ENCODE measurements at places on chromosomes 7 and 10.

- H3K36me3 ChIP-seq, result no peaks in the 10 kb centered on the region
- H3K27me3 ChIP-seq, result no peaks in the 10 kb centered on the region
- DNase-seq, result no peak
- H3K4me3 ChIP-seq, result no peak overlapping the region
Measured at GRCh38 chr10:9869606-9870176, 1148.0 kb upstream of the CELF2 start.

- H3K27me3 ChIP-seq, result no peaks in the 10 kb centered on the region
- no peak for DNase-seq
- no peak overlapping the region for H3K27ac ChIP-seq
- H3K4me1 ChIP-seq, result no peaks in the 10 kb centered on the region
Measured at GRCh38 chr10:349081-349480, 213.8 kb downstream of the ZMYND11 start.

GRCh38 chr10:127257395-127257794, 61.0 kb upstream of the INSYN2A start:
- no peak overlapping the region for H3K4me3 ChIP-seq
- H3K36me3 ChIP-seq, result peaks cover 11% of the 10 kb centered on the region
- H3K27me3 ChIP-seq, result no peaks in the 10 kb centered on the region
- no peaks in the 10 kb centered on the region for H3K4me1 ChIP-seq

DNA sequence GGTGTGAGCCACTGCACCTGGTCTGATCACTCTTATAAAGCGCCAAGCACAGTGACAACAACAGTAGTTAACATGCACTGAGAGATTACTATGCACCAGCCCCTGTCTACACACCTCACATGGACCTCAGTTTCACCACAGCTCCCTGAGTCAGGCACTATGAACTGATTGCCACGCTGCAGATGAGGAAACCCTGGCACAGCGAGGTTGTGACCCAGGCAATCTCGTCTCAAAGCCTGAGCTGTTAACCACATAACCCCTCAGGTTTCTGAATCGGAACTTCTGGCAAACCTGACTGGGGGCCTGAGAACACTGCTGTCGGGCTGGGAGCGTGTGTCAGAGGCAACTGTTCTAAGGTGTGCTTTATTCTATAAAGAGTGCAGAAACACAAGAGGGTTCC, 150.8 kb downstream of the RNF216 start:
- DNase-seq, result no peak
- peaks cover 13% of the 10 kb centered on the region for H3K36me3 ChIP-seq
- no peak overlapping the region for H3K4me3 ChIP-seq
- H3K27ac ChIP-seq, result no peak overlapping the region
- H3K4me1 ChIP-seq, result peaks cover 65% of the 10 kb centered on the region

GRCh38 chr7:30708412-30708811, 26.2 kb upstream of the CRHR2 start:
- no peaks in the 10 kb centered on the region for H3K27me3 ChIP-seq
- H3K4me1 ChIP-seq, result peaks cover 13% of the 10 kb centered on the region
- no peak overlapping the region for H3K4me3 ChIP-seq
- DNase-seq, result peak; percentile 35
- H3K36me3 ChIP-seq, result no peaks in the 10 kb centered on the region

DNA sequence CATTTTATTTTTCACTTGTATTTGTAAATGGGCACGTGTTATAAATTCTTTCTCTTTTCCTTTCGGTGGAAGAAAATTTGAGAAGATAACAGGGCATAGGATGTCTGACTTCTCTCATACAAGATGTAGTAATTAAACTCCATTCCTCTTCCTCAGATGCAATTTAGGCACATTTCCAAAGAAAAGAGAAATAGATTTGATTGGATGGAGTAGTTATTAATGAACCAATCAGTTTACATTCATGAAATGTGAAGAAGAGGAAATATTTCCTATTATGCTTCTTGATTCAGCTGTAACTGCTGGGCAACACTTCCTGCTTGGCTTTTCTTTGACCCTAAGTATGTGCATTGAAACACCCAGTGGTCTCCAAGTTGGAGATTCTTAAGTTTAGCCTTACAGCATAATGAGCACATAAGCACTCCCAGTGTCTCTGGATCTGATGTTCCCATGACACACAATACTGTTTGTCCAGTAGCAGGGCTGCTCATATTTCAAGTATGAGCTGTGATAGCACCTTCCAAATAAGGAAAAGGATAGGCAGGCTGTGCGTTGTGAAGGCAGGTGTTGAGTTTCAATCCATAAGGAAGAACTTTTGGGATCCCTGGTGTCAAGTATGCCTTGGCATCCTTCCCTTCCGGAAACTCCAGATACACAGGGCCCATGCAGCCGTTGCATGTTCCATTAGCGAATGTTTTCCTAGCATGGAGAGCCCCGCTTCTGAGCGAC, 33.4 kb upstream of the COBL start:
- no peaks in the 10 kb centered on the region for H3K36me3 ChIP-seq
- peaks cover 15% of the 10 kb centered on the region for H3K4me1 ChIP-seq
- H3K27me3 ChIP-seq, result no peaks in the 10 kb centered on the region
- DNase-seq, result peak; percentile 86

DNA sequence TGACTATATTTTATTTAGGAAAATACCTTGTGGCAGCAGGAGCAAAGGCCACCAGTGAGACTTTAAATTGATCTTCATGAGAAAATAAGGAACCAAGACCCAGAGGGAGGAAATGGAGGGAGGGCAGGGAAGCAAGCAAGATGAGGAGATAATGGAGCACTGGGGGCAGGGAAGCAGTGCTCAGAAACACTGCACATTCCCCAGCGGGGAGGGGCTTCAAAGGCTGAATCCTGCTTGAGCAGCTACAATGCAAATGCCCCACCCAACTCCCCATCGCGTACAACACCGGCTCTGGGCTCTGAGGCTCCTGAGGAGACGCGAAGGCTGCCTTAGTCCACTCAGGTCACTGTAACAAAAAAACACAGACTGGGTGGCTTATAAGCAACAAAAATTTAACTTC, 503.8 kb downstream of the GRID1 start:
- no peak overlapping the region for H3K4me3 ChIP-seq
- H3K36me3 ChIP-seq, result no peaks in the 10 kb centered on the region
- H3K4me1 ChIP-seq, result peaks cover 11% of the 10 kb centered on the region
- H3K27me3 ChIP-seq, result no peaks in the 10 kb centered on the region

- no peaks in the 10 kb centered on the region for H3K27me3 ChIP-seq
- H3K27ac ChIP-seq, result no peak overlapping the region
- peaks cover 35% of the 10 kb centered on the region for H3K36me3 ChIP-seq
- H3K4me1 ChIP-seq, result no peaks in the 10 kb centered on the region
- H3K4me3 ChIP-seq, result no peak overlapping the region
- DNase-seq, result no peak
Measured at GRCh38 chr10:119919826-119920225, 27.3 kb downstream of the SEC23IP start.

GRCh38 chr10:112526906-112527305, 79.9 kb downstream of the VTI1A start:
- H3K27ac ChIP-seq, result peak overlapping the region; percentile 77
- H3K4me1 ChIP-seq, result no peaks in the 10 kb centered on the region
- H3K4me3 ChIP-seq, result peak overlapping the region; percentile 18

DNA sequence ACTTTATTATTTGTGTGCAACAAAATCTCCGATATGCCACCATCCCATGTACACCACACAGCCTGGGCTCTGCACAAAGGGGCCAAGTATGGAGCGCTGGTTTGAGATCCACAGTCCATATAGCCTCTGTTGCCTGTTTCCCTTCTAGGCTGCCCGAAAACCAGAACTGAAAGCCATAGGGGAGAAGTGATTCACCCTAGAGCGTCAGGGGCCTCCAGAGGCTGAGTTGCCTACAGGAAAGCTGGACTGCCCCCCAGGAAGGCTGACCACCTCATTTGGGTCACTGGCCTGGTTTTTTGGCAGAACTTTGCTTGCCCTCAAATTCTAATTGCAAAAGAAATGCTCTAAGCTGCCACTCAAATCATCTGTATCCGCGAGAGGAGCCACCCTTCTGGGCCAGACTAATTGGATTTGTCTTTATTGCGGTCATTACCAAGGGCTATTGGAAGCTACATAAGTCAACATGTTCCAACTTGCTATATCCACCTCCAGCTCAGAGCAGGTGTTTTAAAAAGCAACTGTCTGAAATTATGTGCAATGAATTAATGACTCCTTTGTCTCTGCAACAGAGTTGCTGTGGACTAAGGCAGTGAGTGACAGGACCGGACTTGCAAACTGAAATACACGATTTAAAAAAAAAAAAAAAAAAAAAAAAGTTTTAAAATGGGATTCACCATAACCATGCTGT, 28.3 kb upstream of the FRMD4A start:
- DNase-seq, result no peak
- H3K27ac ChIP-seq, result no peak overlapping the region
- peaks cover 2% of the 10 kb centered on the region for H3K4me1 ChIP-seq
- H3K36me3 ChIP-seq, result no peaks in the 10 kb centered on the region
- peaks cover 3% of the 10 kb centered on the region for H3K27me3 ChIP-seq
- H3K4me3 ChIP-seq, result no peak overlapping the region

- H3K27ac ChIP-seq, result no peak overlapping the region
- H3K27me3 ChIP-seq, result peaks cover 7% of the 10 kb centered on the region
- H3K36me3 ChIP-seq, result no peaks in the 10 kb centered on the region
- no peak overlapping the region for H3K4me3 ChIP-seq
- no peaks in the 10 kb centered on the region for H3K4me1 ChIP-seq
Measured at GRCh38 chr7:156654511-156655234, 14.1 kb downstream of the RNF32 start.

GRCh38 chr10:125154529-125154928, 5.8 kb downstream of the CTBP2 start:
- H3K27ac ChIP-seq, result peak overlapping the region; percentile 49
- peaks cover 15% of the 10 kb centered on the region for H3K36me3 ChIP-seq
- H3K27me3 ChIP-seq, result no peaks in the 10 kb centered on the region
- peaks cover 60% of the 10 kb centered on the region for H3K4me1 ChIP-seq
- no peak for DNase-seq

GRCh38 chr7:77407906-77408305, 8.2 kb downstream of the GSAP start:
- H3K36me3 ChIP-seq, result no peaks in the 10 kb centered on the region
- no peaks in the 10 kb centered on the region for H3K4me1 ChIP-seq
- H3K27ac ChIP-seq, result no peak overlapping the region
- H3K27me3 ChIP-seq, result no peaks in the 10 kb centered on the region
- no peak for DNase-seq

DNA sequence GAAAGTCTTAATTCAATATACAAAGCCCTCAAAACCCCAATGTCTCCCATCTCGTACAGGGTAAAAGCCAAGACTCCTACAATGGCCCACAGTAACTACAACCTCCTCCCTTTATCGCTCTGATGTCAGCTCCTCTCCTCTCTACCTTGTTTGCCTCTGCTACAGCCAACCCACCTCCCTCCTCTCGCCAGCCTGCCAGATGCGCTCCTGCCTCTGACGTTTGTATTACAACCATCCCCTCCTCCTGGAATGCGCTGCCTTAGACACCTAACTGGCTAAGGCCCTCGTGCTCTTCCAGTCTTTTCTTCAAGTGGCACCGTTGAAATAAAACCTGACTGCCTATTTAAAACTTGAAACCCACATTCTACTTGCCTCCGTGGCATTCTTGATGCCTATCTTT, 115.3 kb upstream of the MYO3A start:
- H3K4me3 ChIP-seq, result no peak overlapping the region
- no peak overlapping the region for H3K27ac ChIP-seq
- no peaks in the 10 kb centered on the region for H3K36me3 ChIP-seq
- no peaks in the 10 kb centered on the region for H3K4me1 ChIP-seq
- H3K27me3 ChIP-seq, result no peaks in the 10 kb centered on the region

DNA sequence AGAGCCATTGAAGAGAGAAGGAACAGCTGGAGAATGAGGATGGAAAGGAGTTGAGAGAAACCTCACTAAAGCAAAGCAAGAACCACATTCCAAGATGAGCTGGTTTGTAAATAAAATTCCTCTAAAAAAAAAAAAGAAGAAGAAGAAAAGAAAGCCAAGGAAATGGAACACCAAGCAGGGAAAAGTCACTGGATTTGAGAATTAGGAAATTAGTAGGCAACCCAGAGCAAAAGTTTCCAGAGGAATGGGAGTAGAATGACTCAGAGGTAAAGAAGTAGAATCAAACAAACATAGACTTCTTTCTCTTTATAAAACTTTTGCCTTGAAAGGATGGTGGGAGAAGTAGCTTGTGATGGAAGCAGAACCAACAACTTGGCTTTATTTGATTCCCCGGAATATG, 3.9 kb downstream of the CH25H start:
- no peak for DNase-seq
- H3K36me3 ChIP-seq, result no peaks in the 10 kb centered on the region
- H3K27me3 ChIP-seq, result peaks cover 30% of the 10 kb centered on the region
- no peak overlapping the region for H3K27ac ChIP-seq
- no peak overlapping the region for H3K4me3 ChIP-seq
- peaks cover 15% of the 10 kb centered on the region for H3K4me1 ChIP-seq

- H3K27me3 ChIP-seq, result peaks cover 4% of the 10 kb centered on the region
- no peaks in the 10 kb centered on the region for H3K4me1 ChIP-seq
Measured at GRCh38 chr10:49220031-49220430, 31.8 kb upstream of the TMEM273 start.

- H3K4me3 ChIP-seq, result no peak overlapping the region
- no peaks in the 10 kb centered on the region for H3K4me1 ChIP-seq
- DNase-seq, result no peak
- no peak overlapping the region for H3K27ac ChIP-seq
- H3K36me3 ChIP-seq, result no peaks in the 10 kb centered on the region
- no peaks in the 10 kb centered on the region for H3K27me3 ChIP-seq
Measured at GRCh38 chr7:117807676-117808075, 65.6 kb downstream of the CTTNBP2 start.

- no peak for DNase-seq
- H3K27ac ChIP-seq, result no peak overlapping the region
- H3K4me1 ChIP-seq, result no peaks in the 10 kb centered on the region
Measured at GRCh38 chr7:111010798-111011197, 80.1 kb upstream of the LRRN3 start.

GRCh38 chr10:130901311-130902165, 410.0 kb downstream of the TCERG1L start:
- H3K4me1 ChIP-seq, result no peaks in the 10 kb centered on the region
- peaks cover 4% of the 10 kb centered on the region for H3K27me3 ChIP-seq
- no peak for DNase-seq
- H3K36me3 ChIP-seq, result no peaks in the 10 kb centered on the region
- H3K4me3 ChIP-seq, result no peak overlapping the region

Data from muscle of leg (tissue), 16 donors.